MV-4-11 (cell line): ENCODE measurements at places on chromosomes 1 and 21.

DNA sequence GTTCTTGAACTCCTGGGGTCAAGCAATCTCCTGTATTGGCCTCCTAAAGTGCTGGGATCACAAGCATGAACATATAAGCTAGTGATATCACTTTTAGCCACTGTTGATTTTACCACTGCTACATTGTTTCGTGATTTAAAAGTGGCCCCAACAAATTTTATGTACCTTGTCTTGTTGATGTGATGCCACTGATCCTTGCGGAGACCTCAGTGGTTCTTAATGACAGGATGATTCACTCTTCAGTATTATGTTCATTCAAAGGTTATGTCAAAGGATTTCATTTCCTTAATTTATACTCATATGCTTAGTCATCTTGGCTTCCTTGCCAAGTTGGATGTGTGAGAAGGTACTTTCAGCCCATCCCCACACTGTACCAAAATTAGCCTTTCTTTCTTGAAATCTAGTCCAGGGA, 12.1 kb downstream of the PRKACB start:
- peak; percentile 68 for DNase-seq

DNA sequence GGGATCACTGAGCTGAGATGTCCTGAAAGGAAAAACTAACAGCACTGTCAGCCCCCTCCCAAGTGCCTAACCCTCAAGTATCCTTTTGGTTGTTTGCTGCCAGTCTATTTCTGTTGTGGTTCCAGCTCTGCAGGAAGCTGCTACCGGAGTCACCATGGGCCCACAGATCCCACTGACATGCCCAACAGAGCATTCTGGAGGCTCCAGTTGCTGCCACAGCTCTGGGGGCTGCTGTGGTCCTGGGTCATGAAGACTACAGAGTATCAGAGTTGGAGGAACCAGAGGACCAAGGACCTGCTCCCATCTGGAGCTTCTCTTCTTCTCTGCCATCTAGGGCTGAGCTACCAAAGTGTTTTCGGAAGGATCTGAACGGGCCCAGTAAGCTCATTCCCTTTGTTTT, 910 bp downstream of the LCE3A start:
- DNase-seq, result peak; percentile 52

DNA sequence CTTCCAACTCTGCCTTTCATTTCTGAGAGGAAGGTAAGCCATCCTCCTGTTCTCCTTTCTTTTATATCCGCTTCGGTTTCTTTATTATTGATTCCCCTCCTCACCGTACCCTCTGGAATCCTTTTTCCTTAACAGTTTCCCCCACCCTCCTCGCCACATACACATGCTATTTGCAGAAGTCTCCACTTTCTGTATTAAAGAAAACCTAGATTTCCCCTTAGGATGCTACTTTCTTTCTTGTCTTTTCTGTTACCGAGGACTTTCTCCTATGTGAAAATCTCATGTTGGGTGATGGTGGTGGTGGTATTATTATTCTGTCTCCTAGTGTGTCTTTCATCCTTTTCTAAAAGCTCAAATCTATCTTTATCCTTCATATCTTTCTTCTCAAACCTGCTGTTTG, 62.3 kb downstream of the AK4 start:
- no peak for DNase-seq

DNA sequence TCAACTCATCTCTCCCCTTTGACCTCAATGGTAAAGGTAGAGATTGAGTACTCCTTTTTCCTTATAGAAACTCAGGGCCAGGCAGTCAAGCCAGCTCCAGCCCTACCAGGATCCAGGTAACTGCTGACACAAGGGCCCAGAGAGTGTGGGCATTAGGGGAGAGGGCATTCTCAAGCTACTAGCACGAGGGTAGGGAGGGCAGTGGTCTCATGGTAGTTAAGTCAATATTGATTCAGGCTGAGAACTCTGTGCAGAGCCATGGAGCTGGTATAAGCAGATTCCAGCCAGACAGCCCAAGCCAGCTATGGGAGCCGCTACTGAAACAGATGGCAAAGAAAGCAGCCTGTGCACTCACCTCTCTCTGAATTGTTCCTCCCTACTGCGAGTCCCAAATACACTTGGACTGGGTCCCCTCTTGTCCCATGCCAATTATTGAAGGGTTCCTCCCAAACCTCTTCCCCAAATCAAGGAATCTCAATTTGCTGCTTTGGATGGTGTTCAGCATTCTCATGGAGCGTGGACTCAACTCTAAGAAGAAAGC, 2.8 kb downstream of the PI4KB start:
- DNase-seq, result no peak

DNA sequence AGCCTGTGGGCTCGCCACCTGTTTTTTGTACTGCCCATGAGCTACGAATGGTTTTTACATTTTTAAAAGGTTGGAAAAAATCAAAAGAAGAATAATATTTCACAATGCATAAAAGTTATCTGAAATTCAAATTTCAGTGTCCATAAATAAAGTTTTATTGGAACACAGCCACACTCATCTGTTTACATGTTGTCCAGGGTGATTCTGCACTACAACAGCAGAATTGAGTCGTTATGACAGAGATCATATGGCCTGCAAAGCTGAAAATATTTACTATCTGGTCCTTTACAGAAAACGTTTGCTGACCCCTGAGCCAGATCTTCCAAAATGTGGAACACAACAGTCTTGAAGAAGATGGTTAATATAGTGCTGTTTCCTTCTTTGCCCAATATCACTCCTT, 89.4 kb downstream of the TM2D1 start:
- no peak for DNase-seq

- DNase-seq, result no peak
Measured at GRCh38 chr21:43307677-43308070, 119.3 kb downstream of the SIK1 start.

- no peak for DNase-seq
Measured at GRCh38 chr21:42460391-42461184, 35.4 kb downstream of the RSPH1 start.

DNA sequence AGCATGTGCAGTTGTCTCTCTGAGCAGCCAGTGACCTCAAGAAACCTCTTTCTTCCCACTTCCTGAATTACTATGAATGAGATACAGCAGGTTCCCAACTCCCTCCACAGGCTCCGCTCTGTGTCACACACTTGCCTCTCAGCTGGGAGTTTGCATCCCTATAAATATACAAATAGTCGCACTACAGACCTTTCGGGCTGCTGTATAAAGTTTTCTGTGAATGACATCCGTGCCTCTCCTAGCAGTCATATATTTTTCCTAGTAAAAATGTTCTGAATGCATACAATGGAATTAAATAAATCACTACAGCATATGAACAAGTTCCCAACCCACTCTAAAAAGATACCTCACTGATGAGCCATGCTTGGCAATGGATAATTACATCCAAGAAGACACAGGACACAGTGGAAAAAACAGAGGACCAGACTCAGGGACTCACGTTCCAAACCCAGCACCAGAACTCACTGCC, 66.8 kb downstream of the CAPZB start:
- DNase-seq, result peak; percentile 47
